Melanocyte of skin (primary cell): ENCODE measurements at places on chromosomes 3 and 15. TPM values are rescaled to one million over a fixed set of nuclear protein-coding genes. Genes with fewer than 3 reads are reported as not detected.

Gene KNG1
- not detected in 2 replicates for total RNA-seq

Gene PLA1A
- 29.9 and 65.6 TPM in 2 replicates for total RNA-seq

Gene IL17RE
- total RNA-seq = 1.3 and 2.8 TPM in 2 replicates

Gene MYLK
- 7.3 and 13.6 TPM in 2 replicates for total RNA-seq

Gene CASR
- not detected in 2 replicates for total RNA-seq
